ENCODE measurements at places on chromosomes 4 and X. TPM values are rescaled to one million over a fixed set of nuclear protein-coding genes. Genes with fewer than 3 reads are reported as not detected.

SSX2B gene
- polyA plus RNA-seq = not detected

THAP6 gene
- polyA plus RNA-seq = 17.9 TPM

DNA sequence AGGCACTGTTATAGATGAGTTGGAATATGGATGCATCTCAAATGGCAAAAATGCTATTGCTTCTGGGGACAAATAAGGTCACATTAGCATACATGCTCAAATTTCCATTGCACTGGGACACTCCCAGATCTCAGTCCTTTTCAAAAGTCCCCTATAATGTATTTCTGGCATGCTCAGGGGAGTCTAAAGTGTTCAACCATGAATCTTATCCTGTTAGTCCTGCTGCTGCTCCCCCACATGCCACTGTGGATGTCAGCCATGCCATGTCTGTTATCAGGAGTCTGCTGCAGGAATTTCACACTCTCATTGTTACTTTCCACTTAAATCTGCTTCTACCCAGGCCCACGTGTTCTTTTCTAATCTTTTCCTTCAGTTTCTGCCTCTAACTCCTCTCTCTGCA lies 1000.6 kb downstream of the CCSER1 start:
- DNase-seq = no peak

GRCh38 chr4:81492606-81493230 lies 21.0 kb upstream of the RASGEF1B start:
- no peak for DNase-seq

- no peak for DNase-seq
Observed at GRCh38 chrX:7261672-7262332, 113.8 kb upstream of the PUDP start.

GRCh38 chrX:12790885-12791256 lies 341 bp upstream of the PRPS2 start:
- DNase-seq = no peak

DNA sequence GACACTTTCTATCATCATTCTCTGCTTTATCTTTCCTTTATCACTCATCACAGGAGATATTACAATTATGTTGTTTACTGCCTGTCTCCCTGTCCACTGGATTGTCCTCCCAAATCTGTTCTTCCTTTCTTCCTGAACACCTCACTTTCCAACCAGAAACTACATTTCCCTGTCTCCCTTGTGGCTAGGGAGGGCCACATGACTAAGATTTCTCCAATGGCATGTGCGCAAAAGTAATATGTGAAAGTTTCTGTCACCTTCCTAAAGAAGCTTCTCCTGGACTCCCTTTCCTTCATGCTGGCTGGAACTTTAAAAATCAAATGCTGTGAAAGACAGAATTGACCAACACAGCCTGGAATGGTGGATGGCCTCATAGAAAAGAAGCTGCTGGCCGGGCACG lies 25.8 kb downstream of the ATP11C start:
- DNase-seq = no peak

DNA sequence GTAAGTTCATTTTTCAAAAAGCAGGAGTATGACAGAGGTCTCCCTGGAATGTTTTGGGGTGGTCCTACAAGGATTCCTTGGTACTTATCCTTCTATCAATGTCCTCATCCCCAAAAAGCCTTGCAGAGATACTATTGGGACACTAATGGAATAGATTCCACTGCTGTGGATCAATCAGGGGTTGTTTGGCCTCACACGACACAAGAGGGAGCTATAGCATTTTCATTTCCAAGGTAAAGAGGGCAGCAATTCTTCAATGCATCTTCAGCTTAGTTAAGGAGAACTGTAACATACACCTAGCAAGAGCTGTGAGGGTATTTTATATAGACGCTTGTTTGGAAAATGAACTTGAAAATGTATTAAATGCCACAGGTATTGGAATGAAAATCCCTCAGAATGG lies 50.9 kb downstream of the USP26 start:
- no peak for DNase-seq
